ENCODE measurements at places on chromosomes 1 and 21.

- no peak for DNase-seq
These were observed 48.2 kb upstream of the TENT5B start for GRCh38 chr1:27060891-27061290.

- no peak for DNase-seq
These were observed 58.0 kb downstream of the SLC27A3 start for GRCh38 chr1:153833171-153833570.

- DNase-seq = no peak
These were observed 1.7 kb downstream of the PRRX1 start for GRCh38 chr1:170665629-170666028.

- DNase-seq = no peak
These were observed 4.8 kb upstream of the ASB17 start for GRCh38 chr1:75937034-75937433.

DNA sequence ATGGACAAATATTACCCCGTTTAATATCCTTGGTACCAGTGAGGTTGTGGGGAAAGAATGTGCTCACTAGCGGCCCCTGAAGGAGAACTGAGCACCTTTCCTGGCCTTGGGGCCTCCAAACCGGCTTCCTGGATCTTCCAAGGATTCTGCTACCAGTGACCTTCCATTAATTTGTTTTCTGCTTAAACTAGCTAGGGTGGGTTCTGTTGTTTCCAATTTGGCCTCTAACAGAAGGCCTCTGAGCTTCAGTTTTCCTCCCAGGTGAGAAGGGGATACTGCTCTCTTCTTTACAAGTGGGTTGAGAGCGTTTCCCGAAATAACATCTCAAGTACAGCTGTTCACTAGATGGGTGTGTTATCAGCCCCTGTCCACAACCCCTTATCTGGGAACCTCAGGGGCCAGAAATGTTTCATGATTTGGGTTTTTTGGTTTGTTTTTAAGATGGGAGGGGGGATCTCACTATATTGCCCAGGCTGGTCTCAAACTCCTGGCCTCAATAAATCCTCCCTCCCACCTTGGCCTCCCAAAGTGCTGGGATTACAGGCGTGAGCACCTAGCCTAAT, 16.9 kb upstream of the IFNGR2 start:
- no peak for DNase-seq

- DNase-seq = no peak
These were observed 18.3 kb upstream of the MAP10 start for GRCh38 chr1:232786845-232787455.

GRCh38 chr1:155529929-155530328, 32.7 kb downstream of the ASH1L start:
- no peak for DNase-seq

- no peak for DNase-seq
These were observed 27.5 kb upstream of the VPS26C start for GRCh38 chr21:37294679-37295078.

DNA sequence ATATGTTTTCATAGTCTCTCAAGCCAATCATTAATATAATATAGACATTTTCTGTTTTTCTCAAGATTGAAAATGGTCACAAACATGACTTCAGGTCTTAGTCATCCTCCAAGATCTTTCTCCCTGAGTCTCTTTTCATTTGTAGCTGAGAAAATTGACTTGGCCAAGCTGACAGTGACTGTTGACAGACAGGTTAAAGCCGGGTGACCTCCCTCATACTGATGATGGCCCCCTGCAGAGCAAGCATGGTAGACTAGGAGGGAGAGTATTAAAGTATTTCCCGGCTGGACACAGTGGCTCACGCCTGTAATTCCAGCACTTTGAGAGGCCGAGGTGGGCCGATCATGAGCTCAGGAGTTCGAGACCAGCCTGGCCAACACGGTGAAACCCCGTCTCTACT, 6.8 kb upstream of the KIAA1614 start:
- DNase-seq = no peak

GRCh38 chr1:154524881-154525280, 22.7 kb upstream of the SHE start:
- no peak for DNase-seq

Data from stimulated activated CD4-positive, alpha-beta T cell treated with anti-CD3 and anti-CD28 coated beads, Interleukin-4, amount 100 ng/mL, for 4 hours (primary cell).